ENCODE measurements at places on chromosomes 7 and 10.

DNA sequence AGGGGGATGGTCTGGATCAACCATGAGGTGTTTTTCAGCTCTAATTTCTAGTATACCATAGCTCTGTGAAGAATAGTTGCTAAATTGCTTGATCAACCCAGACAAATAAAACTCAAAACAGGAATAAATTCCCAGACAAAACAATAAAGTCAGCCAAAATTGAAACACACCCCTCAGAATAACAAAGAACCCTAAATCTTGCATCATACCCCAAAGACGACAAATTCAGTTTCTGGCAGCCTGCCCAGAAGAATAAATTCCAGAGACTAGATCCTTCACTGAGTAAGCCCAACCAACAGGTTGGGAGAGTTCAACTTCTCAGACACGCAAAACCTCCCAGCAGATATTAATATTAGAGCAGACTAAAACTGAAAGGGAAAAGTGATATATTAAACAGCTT is 11.2 kb upstream of the SEM1 start:
- no peak for DNase-seq

- peak; percentile 24 for DNase-seq
These were observed 1.2 kb downstream of the HSPA14 start for GRCh38 chr10:14839305-14839695.

- DNase-seq, result no peak
These were observed 23.3 kb downstream of the CPXM2 start for GRCh38 chr10:123868038-123869019.

GRCh38 chr7:91180746-91181145 is 83.5 kb upstream of the FZD1 start:
- DNase-seq, result no peak

- DNase-seq, result no peak
These were observed 16.7 kb upstream of the CADPS2 start for GRCh38 chr7:122902751-122903495.

- peak; percentile 52 for DNase-seq
These were observed 35.5 kb upstream of the DGKI start for GRCh38 chr7:137882261-137882668.

DNA sequence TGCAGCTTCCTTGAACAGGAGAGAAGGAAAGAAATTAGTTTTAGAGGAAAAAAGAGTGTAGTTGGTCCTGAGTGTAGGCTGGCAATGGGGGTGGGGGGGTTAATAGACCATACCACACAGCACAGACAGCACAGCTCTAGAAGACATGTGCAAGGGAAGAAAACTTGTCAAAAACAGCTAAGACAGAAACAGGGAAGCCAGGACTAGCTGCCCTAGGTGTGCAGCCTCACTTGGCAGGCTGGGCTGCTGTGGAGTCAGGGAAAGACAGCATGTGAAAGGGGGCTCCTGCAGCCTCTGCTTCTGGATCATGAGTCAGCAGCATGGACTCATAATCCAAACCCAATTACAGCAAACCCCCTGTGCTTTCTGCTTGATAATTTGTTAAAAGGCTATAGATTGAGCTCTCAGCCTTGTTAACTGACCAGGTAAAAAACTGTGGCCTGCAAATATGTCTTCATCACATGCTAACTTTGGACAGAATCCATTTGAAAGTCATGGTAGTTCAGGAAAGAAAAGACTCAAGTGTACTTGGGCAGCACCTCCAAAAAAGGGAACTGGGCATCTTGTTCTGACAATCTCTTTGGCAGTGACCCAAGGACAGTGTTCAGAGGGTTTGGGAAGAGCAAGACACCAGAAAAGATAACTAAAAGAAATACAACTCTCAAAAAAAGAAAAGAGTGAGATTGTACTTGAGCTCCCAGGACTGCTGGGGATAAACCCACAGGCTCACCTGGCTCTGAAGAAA is 142.2 kb upstream of the VWC2 start:
- DNase-seq, result no peak

DNA sequence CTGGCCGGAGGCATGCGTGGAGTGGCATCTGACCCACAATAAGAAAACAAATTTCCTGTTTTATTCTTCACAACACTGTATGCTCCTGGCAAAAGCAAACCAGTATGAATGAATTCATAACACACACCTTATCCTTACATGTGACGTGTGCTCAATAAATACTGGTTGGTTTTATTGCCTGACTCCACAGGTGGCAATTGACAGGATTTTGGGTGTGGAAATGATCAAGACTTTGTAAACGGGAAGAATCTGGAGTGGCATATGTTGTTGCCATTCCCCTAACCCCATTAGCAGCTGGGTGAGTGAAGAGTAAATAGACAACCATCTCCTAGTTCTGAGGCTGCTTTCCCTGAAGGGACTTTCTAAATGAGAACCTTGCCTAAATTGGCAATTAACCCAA is 215.5 kb upstream of the AOAH start:
- no peak for DNase-seq

DNA sequence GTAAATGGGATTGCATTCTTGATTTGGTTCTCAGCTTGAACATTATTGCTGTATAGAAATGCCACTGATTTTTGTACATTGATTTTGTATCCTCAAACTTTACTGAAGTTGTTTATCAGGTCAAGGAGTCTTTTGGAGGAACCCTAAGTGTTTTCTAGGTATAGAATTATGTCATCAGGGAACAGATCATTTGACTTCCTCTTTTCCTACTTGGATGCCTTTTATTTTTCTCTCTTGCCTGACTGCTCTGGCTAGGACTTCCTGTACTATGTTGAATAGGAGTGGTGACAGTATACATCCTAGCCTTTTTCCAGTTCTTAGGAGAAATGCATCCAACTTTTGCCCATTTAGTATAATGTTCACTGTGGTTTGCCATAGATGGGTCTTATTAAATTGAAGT is 48.8 kb downstream of the ANXA8 start:
- DNase-seq, result no peak

DNA sequence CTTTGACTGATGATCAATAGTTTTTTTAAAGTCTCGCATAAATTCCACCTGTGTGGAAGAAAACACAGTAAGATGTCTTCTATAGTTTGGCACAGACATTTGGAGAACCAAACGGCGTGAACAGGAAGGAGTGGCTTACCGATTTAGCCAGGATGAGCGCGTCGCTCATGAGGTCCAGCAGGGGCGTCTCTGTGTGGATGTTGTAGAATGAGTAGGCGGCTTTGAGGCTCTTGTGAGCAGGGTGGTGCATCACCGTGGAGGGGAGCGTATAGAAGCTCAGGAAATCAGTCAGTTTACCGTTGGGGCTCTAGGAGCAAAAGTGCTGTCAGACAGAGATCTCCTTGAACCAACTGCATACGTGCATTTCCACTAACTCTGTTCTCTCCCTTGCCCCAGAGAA is 15.5 kb downstream of the RPP38 start:
- DNase-seq, result peak; percentile 30

DNA sequence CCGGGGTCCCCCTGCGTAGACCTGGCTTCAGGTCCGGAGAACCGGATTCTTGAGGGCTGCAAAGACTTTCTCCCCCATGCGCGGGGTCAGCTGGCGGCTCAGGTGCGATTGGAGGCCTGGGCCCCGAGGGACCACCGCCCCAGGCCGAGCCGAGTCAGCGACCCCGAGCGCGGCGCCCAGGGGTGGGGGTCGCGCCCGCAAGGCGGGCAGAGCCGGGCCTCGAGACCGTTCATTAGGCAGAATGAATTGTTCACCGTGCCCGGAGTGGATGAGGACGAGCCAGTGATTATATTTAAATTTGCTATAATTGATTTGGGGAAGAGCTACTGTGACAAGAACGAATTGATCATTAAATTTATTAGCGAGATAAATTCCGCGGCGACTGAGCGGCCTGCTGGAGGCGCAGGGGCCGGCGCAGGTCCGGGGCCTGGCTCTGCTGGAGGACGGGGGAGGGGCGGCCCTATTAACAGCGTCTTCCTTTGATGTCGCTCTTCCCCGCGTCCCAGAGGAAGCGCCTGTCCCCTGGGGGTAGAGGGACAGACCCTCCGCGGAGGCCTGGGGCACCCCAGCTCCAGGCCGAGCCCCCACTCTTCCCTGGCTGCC is 7.5 kb downstream of the MNX1 start:
- DNase-seq, result no peak

- DNase-seq, result peak; percentile 84
These were observed at the start of gene CALY for GRCh38 chr10:133336577-133337369. CALY (minus strand) TSS chr10:133336896; CDS start chr10:133328989, 7,907 bp downstream.

DNA sequence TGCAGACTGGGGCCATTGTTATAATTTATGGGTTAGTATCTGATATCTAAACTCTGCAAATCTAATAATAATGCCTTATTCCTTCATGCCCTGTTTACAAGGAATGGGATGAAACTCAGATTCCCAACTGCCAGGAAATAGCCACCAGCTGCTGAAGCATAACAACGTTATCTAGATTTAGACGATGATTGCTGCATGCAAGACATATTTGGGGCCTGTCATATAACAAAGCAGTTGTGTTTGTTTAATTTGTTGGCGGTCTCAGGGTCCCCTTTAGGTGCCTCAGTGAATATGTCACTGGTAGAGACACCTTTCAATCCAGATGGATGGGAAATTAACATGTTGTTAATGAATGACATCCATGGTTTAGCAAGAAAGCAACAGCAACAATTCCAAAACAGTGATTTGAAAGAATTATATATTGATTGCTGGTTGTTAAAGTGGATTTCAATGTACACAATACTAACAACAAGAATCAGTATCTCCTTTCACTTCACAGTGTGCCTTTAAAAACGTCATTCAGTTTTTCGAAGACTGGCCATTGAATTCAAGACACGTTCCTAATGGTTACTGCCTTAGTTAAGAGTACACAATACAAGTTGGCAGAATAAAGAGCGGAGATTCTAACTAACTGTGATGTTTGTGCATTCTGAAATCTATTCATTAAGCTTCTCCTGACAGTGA is 860.6 kb upstream of the CELF2 start:
- DNase-seq, result no peak

- no peak for DNase-seq
These were observed 59.6 kb downstream of the TMEM209 start for GRCh38 chr7:130145424-130146100.

- DNase-seq, result peak; percentile 57
These were observed 82.7 kb downstream of the PAX2 start for GRCh38 chr10:100827819-100828737.

DNA sequence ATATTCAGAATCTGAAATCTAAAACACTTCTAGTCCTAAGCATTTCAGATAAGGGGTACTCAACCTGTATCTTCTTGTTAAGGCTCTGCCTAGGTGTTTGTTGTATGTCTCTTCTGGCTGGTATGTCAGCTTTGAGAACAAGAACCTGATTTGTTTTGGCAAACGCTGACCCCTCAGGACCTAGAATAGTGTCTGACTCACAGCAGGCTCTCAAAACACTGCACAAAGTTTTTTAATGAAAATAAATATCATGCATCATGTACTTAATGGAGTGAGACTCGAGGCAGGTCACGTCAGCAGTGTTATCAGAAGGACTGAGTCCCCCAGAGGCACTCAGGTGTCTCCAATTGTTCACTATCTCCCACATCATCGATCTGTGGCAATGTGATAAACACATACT is 99.1 kb downstream of the GLI3 start:
- no peak for DNase-seq

GRCh38 chr7:105044449-105045070 is 30.6 kb downstream of the KMT2E start:
- no peak for DNase-seq

DNA sequence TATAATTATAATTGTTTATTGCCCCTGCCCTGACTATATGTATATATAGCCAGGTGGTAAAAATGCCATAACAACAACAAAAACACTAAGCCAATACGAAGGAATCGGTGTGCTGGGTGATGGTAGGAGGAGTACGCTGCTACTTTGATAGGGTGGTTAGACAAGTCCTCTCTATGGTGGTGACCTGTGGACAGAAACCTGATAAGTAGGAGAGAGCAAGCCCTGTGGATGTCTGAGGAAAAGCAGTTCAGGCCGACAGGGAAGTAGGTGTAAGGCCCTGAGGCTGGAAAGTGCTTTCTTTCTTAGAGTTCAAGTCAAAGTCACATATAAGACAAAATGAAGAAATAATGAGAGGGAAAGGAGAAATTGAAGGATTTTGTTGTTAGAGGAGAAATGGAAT is 823.8 kb upstream of the CELF2 start:
- DNase-seq, result no peak

- DNase-seq, result no peak
These were observed 687 bp upstream of the ARMC3 start for GRCh38 chr10:22927166-22927565.

DNA sequence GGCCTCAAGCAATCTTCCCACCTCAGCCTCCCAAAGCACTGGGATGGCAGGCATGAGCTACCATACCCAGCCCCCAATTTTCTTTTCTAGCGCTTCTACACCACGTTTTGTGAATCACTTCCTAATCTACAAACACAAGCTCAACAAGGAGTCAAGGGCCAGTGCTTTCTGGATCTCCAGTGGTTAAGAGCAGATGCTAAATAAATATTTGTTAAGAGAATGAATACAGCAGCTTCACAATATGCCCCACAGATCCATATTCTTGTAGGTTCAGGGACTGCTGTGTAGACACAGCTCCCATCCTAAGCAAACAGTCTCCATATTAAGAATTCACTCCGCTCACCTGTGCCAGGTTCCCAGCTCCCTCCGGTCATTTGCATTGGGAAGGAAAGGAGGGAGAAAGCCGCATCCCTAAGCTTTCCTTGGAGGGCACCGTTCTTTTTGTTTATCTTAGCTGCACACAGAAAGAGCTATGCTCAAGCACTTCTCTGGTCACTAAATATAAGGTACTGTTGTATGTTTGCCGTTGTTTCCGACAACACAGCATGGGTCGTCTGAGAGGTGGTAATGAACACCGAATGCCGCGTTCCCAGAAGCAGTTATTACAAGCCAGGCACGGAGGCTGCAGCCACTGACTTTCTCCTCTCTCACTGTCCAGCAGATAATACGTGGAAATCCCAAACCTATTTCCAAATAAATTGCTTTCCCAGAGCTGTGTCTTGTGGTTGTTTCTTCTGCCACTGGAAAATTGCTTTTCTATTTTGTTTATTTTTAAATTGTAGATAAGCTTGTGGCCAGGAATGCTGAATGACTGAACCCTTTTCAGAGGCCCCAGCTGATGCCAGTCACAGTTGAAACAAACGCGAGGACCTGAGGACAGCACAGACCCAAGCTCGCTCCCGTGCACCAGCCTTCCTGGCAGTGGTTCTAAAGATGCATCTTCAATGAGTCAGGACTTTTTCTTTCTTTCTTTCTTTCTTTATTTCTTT is 217.1 kb downstream of the PRPF18 start:
- DNase-seq, result no peak

DNA sequence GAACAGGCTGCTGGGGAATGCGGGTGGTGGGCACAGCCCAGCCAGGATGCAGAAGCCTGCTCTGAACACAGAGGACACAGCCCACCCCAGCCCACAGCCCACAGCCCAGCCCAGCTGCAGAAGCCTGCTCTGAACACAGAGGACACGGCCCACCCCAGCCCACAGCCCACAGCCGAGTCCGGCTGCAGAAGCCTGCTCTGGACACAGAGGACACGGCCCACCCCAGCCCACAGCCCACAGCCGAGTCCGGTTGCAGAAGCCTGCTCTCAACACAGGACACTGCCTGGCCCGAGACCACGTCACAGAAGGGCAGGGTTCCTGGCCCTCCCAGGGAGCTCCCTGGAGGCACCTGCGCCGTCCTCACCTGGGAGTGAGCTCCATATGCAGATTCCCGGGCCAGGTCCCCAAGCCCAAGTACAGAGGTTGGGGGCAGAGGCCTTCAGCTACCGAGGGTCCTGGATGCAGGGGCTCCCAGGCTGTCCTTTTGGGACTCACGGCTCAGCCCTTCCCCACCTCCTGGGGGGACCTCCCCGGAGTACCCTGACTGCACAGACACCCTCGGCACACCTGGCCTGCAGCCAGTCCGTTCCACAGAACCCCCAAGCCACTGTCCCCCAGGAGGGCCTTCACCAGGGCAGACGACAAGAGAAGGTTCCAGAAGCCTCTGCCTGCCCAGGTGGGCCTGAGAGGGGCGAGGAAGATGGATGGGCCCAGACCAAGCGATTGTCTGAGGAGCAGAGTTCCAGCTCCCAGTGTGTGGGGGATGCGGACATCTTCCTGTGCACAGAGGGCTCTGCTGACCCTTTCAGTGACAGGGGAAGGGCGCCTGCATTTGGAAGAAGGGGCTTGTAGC is 23.7 kb upstream of the FOXL3 start:
- no peak for DNase-seq

Data from activated CD4-positive, alpha-beta memory T cell treated with anti-CD3 and anti-CD28 coated beads for 36 hours (primary cell).